ENCODE measurements at places on chromosomes 6 and 20.

GRCh38 chr20:36825385-36826104 lies 50.4 kb upstream of the TLDC2 start:
- no peak for DNase-seq

- no peak for DNase-seq
Measured at GRCh38 chr6:13629459-13630116, 14.5 kb downstream of the NOL7 start.

GRCh38 chr6:4349931-4350330 lies 214.6 kb upstream of the ECI2 start:
- DNase-seq, result no peak

DNA sequence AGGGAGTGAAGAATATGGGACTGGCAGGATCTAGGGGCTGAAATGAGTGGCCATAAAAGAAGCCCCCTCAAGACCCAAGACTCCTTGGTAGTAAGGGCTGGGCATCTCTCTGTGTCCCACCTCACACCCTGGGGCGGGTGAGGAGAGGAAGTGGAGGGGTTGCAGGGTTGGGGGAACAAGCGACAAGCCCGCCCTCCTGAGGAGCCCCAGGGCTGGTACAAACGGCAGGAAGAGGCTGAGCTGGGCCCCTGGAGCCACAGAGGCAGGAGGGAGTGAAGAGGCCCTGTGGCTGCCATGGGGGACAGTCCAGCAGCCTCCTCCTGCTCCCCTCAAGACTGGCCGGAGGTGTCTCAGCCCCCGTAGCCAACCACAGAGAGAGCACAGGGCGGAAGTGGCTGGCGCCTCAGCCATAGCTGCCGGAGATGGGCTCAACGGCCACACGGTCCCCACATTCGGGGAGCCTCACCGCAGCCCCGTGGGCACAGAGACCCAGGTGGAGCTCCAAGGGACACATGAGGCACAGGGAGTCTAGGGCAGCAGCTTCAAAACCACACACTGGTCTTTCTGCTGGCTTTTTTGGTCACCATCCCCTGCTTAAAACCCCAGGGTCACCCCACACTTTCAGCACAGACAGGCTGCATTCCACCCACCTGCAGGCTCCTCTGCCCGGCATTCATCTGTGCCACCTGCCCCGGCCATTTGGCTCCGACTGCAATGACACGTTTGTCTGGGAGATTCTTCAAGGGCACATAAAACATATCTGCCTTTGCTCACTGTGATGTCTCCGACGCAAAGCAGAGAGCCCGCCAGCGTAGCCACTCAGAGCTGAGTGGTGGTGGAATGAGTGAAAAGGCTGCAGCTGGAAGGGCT lies 524 bp downstream of the C20orf203 start:
- DNase-seq, result no peak

GRCh38 chr6:110329348-110329713 lies 28.8 kb downstream of the METTL24 start:
- no peak for DNase-seq

DNA sequence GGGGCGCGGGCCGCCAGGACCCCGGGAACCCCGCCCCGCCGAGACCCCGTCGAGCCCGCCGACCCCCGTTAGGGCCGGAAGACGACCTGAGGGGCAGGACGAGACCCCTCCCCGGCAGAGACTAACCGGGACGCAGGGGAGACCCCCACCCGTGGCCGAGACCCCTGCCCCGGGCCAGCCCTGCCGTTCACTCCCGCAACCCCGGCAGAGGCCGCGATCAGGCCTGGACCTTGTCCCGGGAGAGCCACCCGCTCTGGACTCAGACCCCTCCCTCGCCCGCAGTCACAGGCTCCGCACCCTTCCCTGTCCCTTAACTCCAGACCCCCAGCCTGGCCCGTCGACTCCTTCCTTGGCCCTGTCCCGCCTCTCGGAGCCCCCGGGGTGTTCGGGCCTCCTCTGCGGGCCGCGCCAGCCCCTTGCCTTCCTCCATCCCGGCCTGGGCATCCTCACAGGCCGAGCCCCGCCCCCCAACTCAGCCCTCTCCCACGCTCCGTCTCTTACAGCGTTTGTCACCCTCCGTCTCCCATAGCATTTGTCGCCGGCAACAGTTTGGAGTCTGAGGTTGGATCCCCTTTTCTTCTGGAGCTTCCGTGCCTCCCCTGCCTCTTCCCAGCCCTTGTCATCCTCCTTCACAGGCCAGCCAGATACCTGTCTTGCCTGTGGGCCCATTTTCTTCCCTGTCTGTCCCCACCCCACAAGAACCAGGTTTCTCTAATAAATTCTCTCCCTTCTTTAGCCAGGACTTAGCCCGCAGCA lies 569 bp downstream of the TCEA2 start:
- DNase-seq, result no peak

DNA sequence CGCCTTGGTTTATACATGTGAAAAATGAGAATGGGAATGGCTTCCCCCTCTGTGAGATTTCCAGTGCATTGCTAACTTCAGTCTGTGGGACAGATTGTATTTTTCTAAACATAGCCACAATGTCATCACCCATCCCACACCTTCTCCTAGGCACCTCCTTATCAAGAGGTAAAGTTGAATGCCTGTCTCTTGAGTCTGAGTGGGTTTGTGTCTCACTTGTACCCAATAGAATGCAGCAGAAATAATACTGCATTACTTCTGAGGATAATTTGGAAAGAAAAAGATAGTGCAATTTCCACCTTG lies 27.9 kb downstream of the RIN2 start:
- DNase-seq, result no peak

DNA sequence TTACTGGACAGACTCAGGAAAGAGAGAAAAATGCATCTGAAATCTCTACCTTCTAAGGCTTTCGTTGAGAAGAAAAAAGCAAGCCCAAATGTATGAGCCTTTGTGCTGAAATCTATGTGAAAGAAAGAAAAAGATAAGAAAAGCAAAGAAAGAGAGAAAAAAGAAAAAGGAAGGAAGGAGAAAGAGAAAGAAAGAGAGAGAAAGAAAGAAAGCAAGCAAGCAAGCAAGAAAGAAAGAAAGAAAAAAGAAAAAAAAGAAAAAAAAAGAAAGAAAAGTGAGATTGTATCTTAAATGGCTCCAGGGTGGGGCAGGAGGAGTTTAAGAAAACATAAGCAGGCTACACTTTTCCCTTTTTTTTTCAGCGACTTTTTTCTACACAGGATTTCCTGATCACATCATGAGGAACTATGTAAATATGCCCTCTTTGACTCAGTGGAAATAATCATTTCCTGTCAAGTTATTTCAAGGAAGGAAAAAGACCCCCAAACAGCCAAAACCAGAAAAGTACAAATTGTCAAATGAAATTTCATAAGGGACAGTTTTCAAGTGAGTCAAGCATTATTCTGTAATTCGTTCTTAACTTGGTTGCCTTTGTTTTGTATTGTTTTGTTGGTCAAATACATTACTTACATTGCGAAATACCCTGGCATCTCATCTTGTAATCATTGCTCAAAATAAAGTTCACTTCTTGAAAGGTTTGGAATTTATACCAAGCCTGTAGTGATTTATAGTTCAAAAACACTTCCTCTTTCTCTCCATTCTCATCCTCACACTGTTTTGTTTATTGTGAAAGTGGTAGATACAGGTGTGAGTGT lies 79.5 kb upstream of the RNF217 start:
- peak; percentile 26 for DNase-seq

GRCh38 chr6:154543628-154544027 lies 33.1 kb upstream of the CNKSR3 start:
- DNase-seq, result no peak

DNA sequence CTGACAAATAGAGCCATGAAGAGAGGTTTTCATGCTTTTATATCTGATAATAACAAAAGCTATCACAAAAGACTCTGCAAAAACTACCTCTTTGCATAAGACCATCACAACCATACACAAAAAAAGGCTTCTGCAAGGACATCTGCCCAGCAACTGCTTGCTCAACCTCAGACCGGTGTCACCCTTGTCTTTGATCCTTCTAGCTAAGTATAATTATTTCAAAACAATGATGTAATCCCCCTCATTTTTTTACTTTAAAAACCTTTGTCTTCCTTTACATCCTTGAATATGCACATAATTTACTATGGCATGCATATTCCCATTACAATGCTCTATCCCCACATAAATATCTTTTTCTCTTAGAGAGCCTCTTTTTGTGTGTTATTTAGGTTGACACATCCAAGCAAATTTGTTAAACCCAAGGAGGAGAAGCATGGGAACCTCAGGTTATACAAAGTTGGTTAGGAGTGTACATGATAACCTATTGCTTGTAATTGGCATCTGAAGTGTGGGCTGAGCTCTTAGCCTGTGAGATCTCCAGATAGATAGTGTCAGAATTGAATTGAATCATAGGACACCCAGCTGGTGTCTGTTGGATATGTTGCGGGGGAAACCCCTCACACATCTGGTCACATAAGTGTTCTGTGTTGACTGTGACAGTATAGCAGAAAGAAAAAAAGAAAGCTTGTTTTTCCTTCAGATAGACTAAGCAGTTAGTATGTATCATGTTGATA lies 20.7 kb upstream of the CGA start:
- DNase-seq, result no peak
